ENCODE measurements at places on chromosomes 7 and 10.

- DNase-seq, result no peak
Observed at GRCh38 chr7:2923886-2924574, 79.9 kb upstream of the GNA12 start.

- no peak for DNase-seq
Observed at GRCh38 chr10:1169981-1170866, 114.0 kb downstream of the WDR37 start.

GRCh38 chr10:28530751-28531150 is 2.2 kb upstream of the WAC start:
- no peak for DNase-seq

DNA sequence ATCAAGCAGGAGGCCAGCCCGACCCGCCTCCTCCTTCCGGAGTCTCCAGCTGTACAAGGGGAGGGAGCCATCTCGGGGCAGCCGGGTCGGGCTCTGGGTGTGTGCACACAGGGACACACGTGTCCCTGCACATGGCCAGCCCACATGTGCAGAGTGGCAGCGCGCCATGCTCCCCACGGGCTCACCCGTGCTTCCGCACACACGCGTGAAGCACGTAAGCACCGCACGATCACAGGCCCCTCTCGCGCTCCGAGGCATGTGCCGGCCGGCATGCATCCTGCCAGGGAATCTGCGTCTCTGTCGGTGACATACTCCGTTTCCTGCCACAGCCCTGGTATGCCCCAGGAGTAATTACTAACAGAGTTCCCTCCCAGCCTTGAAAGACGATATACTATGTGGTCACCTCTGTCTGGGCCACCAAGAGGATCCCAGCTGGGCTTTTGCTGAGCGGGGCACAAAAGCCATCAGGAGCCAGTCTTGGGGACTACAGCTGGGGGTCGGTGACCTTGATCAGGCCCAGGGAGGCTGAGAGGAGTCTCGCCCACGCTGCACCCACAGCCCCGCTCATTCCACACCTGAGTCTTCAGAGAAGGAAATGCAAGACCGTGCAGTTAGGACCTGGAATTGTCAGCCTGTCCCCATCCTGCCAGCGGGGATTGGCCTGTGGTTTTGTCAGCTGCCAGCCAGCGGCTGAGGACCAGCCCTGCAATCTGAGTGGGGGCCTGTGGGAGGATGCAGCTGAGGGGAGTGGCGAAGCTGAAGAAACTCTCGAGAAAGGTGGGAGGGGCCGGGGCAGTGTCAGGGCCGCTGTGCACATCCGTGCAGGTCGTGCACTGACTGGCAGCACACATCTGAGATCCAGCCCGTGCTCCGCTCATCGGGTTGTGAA is 11.0 kb upstream of the LFNG start:
- no peak for DNase-seq

DNA sequence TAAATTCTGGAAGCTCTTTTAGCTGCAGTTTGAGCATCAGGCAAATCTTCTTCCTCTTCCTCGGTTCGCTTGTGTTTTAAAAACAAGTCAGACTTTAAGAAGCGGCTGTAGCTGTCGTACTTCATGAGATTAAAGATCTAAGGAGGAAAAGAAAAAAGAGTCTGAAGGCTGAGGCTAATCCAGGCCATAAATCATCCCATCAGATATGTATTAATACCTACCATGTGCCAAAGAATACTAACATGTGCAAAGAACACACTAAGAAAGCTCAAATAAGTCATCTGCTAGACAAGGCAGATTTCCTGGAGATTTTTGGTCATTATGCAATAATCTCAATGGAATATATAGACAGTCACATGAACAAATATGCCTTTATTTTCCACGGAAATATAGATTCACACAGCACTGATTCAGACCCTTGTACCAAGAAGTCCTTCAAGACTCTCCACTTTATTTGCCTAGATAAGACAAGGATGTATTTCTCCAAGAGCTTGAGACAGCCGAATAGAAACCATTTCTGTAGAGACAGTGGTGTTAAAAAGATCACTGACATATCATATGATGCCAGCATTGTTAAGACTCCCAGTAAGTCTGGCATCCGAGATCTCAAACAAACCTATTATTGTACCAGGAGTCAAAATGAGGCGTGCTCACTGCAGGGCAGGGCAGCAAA is 42.3 kb downstream of the RGS10 start:
- DNase-seq, result no peak

- DNase-seq, result no peak
Observed at GRCh38 chr10:33067481-33067880, 109.5 kb upstream of the ITGB1 start.

GRCh38 chr10:21824409-21824808 is 179.1 kb downstream of the DNAJC1 start:
- no peak for DNase-seq

DNA sequence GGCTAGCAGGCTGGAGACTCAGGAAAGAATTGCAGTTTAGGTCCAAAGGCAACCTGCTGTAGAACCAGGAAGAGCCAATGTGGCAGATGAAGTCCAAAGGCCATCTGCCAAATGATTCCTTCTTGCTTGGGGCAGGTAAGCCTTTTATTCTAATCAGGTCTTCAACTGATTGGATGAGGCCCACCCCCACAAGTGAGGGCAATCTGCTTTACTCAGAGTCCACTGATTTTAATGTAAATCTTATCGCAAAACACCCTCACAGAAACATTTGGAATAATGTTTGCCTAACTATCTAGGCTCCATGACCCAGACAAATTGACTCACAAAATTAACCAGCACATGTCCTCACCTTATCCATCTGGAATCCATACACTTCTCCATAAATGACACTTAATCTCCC is 7.8 kb downstream of the GIMAP8 start:
- DNase-seq, result no peak

DNA sequence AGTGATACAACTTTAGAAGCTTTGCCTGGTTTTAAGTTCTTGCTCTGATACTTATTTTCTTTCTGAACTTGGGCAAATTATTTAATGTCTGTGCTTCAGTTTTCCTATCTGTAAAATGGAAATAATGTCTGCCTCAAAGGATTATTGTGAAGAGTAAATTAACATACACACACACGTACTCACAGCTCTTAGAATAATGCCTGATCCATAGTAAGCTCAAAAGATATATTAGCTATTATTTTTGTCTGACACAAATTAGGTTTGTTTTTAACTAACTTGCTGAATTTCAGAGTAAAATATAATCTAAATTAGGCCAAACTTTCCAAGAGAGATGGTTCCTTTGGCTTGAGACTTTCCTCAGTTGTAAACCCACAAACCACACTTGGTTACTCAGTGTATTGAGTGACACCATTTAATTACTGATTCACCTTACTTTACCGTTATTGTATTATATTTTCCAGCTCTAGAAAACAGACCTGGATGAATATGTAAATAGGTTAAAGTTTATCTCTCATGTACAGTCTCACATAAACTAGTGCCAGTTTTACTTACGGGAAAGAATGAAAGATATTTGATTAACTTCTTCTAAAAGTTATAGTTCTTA is 50.4 kb downstream of the VTI1A start:
- no peak for DNase-seq

DNA sequence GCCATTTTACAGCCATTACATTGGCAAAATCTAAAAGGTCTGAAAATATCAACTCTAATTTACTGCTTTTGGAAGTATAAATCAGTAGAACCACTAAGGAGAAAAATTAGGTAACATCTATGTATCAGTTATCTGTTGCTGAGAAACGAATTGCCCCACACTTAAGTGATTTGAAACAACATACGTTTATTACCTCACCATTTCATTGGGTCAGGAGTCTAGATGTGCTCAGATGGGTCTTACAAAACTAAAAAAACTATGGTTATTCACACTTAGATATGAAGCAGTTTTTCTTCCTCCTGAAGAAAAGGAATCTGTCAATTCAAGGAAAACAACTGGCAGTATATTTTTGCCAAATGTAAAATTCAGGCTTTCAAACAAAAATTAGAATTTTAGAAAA is 80.1 kb upstream of the APBB1IP start:
- DNase-seq, result no peak

DNA sequence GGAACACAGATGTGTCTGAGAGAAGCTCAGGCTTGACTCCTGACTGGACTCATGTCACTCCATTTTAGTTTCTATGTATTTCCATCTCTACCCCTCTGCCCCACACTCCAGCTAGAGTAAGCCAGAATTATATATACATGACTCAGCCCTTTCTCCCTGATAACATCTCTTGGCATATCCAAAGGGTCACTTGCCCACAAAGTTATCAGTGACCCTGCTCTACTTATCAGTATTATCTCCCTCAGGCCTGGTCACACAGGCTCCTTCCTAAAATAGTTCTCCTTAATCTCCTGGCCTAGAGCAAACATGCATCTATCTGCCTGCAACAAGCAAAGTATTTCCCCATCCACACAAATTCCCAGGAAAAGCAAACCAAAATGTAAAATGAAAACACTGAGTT is 598.3 kb downstream of the SUGCT start:
- no peak for DNase-seq

- DNase-seq, result no peak
Observed at GRCh38 chr7:140214075-140214684, 37.4 kb upstream of the KDM7A start.

DNA sequence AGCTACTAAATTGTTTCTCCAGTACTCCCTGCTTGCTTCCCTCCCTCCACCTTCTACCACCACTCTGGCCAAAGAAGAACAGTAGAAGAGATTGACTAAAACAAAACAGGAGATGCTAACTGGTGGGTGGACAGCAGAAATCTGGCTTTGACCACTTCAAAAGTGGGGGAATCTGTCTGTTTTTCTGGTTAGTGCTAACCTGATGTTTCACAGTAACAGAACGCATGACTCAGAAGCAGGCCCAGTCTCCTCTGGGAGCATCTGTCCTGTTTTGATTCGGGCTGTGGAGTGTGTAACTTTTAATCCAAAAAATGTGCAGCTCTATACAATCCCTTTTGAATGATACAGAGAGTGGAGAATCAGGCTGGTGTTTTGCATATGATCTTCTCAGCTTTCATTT is 32.7 kb upstream of the ZNF438 start:
- DNase-seq, result no peak

GRCh38 chr7:98240961-98241673 is 10.9 kb downstream of the TECPR1 start:
- DNase-seq, result no peak

GRCh38 chr7:24831240-24831639 is 74.0 kb upstream of the GSDME start:
- no peak for DNase-seq

- no peak for DNase-seq
Observed at GRCh38 chr10:15735763-15736162, 16.0 kb upstream of the ITGA8 start.

- DNase-seq, result no peak
Observed at GRCh38 chr7:35365523-35365922, 111.6 kb upstream of the TBX20 start.

DNA sequence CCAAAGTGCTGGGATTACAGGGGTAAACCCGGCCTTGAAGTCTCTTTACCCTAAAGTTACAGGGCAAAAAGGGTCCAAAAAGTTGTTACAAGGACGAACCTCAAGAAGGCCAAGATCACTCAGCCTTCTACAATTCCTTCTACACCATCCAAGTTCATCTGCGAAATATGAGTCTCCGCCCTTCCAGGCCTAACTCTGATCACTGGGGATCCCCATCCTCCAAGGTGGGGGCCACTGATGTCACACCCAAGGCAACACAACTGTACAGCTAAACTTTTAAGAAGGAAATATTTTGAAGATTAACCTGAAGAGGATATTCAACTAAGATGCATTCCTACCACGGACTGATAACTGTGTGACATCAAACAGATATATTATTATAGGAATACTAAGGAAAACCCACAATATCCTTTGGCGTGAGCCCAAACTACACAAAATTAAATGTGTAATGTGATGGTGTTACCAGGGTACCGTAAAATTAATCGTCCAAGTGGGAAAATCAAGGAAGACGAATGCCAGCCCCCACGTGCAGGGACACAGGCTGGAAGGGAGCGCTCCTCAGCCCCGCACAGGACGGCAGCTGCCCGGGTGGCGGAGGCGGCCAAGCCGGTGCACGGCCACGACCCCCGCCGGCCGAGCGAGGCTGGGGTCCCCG is 1.0 kb downstream of the PAXIP1 start:
- no peak for DNase-seq
